SJSA1 (cell line): ENCODE measurements at places on chromosomes 5 and 9. TPM values are rescaled to one million over a fixed set of nuclear protein-coding genes. Genes with fewer than 3 reads are reported as not detected.

- no peaks in the 10 kb centered on the region for H3K27me3 ChIP-seq
- no peak for DNase-seq
- no peak overlapping the region for H3K4me3 ChIP-seq
- peaks cover 77% of the 10 kb centered on the region for H3K36me3 ChIP-seq
Observed at GRCh38 chr9:95017062-95017461, 290.6 kb downstream of the AOPEP start.

- H3K36me3 ChIP-seq = no peaks in the 10 kb centered on the region
- no peak for DNase-seq
- no peak overlapping the region for H3K4me3 ChIP-seq
- H3K27me3 ChIP-seq = no peaks in the 10 kb centered on the region
Observed at GRCh38 chr5:100430268-100431195, 104.6 kb upstream of the FAM174A start.

DNA sequence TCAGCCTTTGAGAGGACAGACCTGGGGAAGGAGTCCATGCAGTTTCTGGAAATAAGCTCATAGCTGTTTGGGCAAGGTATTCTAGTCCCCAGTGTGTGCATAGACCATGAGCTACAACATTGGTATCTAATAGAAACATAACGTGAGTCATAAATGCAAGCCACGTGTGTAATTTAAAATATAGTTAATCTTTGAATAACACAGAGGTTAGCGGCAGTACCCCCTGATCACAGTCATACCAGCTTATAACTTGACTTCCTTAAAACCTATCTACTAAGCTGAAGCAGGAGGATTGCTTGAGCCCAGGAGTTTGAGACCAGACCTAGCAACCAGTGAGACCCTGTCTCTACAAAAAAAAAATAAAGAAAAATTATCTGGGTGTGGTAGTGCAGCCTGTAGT lies 46.4 kb upstream of the CPEB4 start:
- no peaks in the 10 kb centered on the region for H3K36me3 ChIP-seq
- no peak overlapping the region for H3K4me3 ChIP-seq
- no peak overlapping the region for H3K27ac ChIP-seq
- H3K27me3 ChIP-seq = no peaks in the 10 kb centered on the region
- H3K4me1 ChIP-seq = no peaks in the 10 kb centered on the region

Gene SLC45A2
- total RNA-seq = not detected in 2 replicates

Gene TRPM6
- total RNA-seq = not detected in 2 replicates

Gene ACER2
- total RNA-seq = 0.75 and 0.82 TPM in 2 replicates

- no peaks in the 10 kb centered on the region for H3K36me3 ChIP-seq
- H3K4me3 ChIP-seq = no peak overlapping the region
- H3K4me1 ChIP-seq = no peaks in the 10 kb centered on the region
- DNase-seq = no peak
Observed at GRCh38 chr5:1736065-1736464, 63.6 kb downstream of the MRPL36 start.

DNA sequence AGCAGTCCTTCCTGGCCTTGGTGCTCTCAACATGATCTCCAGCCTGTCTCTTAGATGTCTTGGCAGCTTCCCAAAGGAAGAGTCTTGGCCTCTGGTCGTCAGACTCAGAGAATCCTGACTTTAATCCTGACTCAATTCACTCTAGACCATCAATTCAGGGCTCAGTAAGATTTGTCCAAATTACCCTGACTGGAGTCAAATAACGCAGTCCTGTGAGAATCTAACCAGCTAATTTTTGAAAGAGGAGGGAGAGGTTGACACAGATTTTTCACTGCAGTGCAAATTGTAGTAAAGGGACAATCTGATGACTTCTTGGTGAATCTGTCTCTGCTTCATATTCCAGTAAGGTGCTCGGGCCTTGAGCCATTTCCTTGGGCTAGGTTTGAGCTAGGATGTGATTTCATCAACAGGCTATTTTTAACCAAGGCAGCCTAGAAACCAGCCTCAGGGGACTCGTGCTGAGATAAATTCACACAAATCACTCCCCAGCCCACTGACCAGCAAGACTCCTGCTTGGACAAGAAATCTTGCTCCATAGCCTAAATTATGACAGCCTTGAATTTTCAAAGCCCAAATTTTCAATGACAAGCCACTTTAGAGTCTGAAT lies 257.4 kb downstream of the ENC1 start:
- H3K27ac ChIP-seq = no peak overlapping the region
- H3K36me3 ChIP-seq = no peaks in the 10 kb centered on the region
- H3K4me3 ChIP-seq = no peak overlapping the region
- no peaks in the 10 kb centered on the region for H3K27me3 ChIP-seq

- H3K4me3 ChIP-seq = no peak overlapping the region
- no peak for DNase-seq
- H3K27me3 ChIP-seq = no peaks in the 10 kb centered on the region
- no peak overlapping the region for H3K27ac ChIP-seq
- peaks cover 24% of the 10 kb centered on the region for H3K4me1 ChIP-seq
- H3K36me3 ChIP-seq = peaks cover 15% of the 10 kb centered on the region
Observed at GRCh38 chr5:73655521-73656160, 29.6 kb downstream of the ARHGEF28 start.

Gene APBA1
- total RNA-seq = 4.5 and 11.0 TPM in 2 replicates

GRCh38 chr5:87411973-87412629 lies 629 bp downstream of the CCNH start:
- no peaks in the 10 kb centered on the region for H3K27me3 ChIP-seq
- peak overlapping the region; percentile 81 for H3K27ac ChIP-seq
- peak; percentile 31 for DNase-seq
- H3K4me3 ChIP-seq = peak overlapping the region; percentile 61
- peaks cover 41% of the 10 kb centered on the region for H3K36me3 ChIP-seq

DNA sequence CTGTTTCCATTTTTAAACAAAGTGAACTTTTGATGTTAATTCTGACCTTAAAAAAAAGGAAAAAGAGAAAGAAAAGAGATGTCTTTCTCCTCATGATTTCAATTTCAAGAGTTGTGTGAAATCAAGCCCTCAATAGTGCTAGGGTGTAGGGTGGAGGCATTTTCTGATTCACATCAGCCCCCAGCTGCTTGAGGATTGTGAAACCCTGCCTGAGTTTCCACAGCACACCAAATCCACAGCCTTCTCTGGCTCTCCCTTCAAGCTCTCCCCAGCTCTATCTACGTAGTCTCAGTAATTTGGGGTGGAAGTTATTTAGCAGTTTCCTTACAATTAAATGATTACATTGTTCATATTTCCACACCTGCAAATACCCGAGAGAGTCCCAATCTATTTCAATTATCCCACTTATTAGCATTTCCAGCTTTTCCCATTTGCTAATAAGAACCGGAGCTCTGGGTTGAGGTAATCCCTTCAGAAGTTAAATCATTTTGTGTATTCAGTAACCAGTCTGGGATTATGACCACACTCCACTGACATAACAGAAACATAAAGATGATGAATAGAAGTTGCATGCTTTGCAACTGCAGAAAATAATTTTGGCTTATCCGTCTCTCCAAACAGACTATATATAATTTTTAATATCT lies 54.9 kb downstream of the MTX3 start:
- no peak overlapping the region for H3K27ac ChIP-seq
- no peaks in the 10 kb centered on the region for H3K4me1 ChIP-seq
- no peaks in the 10 kb centered on the region for H3K36me3 ChIP-seq
- no peaks in the 10 kb centered on the region for H3K27me3 ChIP-seq
- H3K4me3 ChIP-seq = no peak overlapping the region
- no peak for DNase-seq

Gene DOLK
- 26.6 and 31.6 TPM in 2 replicates for total RNA-seq

DNA sequence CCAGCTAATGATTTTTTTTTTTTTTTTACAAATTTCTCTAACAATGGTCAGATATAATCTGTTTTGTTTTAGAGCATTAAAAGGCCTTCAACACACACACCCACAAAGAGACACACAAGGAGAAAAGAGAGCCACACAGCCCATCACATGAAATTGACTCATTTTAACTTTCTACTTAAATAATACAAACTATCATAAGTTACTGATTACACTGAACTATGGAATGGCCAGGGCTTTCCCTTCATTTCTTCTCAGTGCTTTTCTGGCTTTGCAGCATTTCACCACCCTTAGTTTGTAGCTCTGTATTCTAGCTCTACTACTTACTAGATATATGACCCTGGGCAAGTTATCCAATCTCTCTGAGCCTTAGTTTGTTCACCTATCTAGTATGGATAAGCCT lies 13.2 kb downstream of the REEP5 start:
- no peak for DNase-seq
- no peaks in the 10 kb centered on the region for H3K27me3 ChIP-seq
- H3K4me3 ChIP-seq = no peak overlapping the region
- peaks cover 58% of the 10 kb centered on the region for H3K36me3 ChIP-seq
- H3K27ac ChIP-seq = no peak overlapping the region
- H3K4me1 ChIP-seq = peaks cover 13% of the 10 kb centered on the region

DNA sequence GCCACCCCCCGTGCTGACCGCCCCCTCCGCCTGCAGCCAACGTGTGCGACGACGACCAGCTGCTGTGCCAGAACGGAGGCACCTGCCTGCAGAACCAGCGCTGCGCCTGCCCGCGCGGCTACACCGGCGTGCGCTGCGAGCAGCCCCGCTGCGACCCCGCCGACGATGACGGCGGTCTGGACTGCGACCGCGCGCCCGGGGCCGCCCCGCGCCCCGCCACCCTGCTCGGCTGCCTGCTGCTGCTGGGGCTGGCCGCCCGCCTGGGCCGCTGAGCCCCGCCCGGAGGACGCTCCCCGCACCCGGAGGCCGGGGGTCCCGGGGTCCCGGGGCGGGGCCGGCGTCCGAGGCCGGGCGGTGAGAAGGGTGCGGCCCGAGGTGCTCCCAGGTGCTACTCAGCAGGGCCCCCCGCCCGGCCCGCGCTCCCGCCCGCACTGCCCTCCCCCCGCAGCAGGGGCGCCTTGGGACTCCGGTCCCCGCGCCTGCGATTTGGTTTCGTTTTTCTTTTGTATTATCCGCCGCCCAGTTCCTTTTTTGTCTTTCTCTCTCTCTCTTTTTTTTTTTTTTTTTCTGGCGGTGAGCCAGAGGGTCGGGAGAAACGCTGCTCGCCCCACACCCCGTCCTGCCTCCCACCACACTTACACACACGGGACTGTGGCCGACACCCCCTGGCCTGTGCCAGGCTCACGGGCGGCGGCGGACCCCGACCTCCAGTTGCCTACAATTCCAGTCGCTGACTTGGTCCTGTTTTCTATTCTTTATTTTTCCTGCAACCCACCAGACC lies 80.2 kb downstream of the NTNG2 start:
- peak overlapping the region; percentile 37 for H3K4me3 ChIP-seq
- peaks cover 60% of the 10 kb centered on the region for H3K27me3 ChIP-seq
- no peaks in the 10 kb centered on the region for H3K36me3 ChIP-seq
- no peak for DNase-seq

- H3K4me3 ChIP-seq = no peak overlapping the region
- no peaks in the 10 kb centered on the region for H3K27me3 ChIP-seq
- no peaks in the 10 kb centered on the region for H3K36me3 ChIP-seq
- no peak overlapping the region for H3K27ac ChIP-seq
- no peak for DNase-seq
- H3K4me1 ChIP-seq = no peaks in the 10 kb centered on the region
Observed at GRCh38 chr5:64513492-64513891, 7.7 kb downstream of the RGS7BP start.

Gene ACTL7A
- not detected in 2 replicates for total RNA-seq

- no peak overlapping the region for H3K4me3 ChIP-seq
- H3K36me3 ChIP-seq = peaks cover 100% of the 10 kb centered on the region
- H3K27me3 ChIP-seq = no peaks in the 10 kb centered on the region
Observed at GRCh38 chr5:6623228-6623627, 9.6 kb downstream of the NSUN2 start.

DNA sequence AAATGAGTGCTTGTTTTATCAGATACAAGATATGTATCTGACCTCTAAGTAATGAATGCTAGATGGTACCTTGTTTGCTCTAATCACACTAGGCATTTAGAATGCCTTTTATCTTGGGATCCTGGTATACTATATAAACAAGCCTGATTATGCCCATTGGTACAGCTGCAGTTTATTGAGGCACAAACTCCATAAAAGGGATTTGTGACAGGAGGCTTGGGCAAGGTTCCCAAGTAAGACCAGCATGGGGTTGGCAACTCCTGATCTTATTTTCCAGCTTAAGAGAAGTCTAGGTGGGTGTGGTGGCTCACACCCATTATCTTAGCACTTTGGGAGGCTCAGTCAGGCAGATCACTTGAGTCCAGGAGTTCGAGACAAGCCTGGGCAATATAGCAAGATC lies 93.9 kb upstream of the DMRT1 start:
- no peak overlapping the region for H3K4me3 ChIP-seq
- no peaks in the 10 kb centered on the region for H3K27me3 ChIP-seq
- peaks cover 18% of the 10 kb centered on the region for H3K4me1 ChIP-seq
- no peak overlapping the region for H3K27ac ChIP-seq
- no peak for DNase-seq

DNA sequence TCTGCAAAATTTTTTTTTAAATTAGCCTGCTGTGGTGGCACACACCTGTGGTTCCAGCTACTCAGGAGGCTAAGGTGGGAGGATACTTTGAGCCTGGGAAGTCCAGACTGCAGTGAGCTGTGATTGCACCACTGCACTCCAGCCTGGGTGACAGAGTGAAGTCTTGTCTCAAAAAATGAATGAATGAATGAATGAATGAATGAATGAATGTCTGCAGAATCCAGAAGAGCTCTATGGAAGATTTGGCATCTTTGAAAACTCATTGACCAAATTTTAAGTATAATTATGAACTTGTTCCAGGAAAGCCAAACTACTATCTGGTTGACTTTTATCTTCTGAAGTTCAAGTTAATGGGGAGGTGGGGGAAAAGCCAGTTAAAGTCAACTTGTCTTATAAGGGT lies 94.2 kb upstream of the ERBIN start:
- DNase-seq = no peak
- H3K36me3 ChIP-seq = no peaks in the 10 kb centered on the region
- no peaks in the 10 kb centered on the region for H3K27me3 ChIP-seq
- no peak overlapping the region for H3K4me3 ChIP-seq
- H3K27ac ChIP-seq = no peak overlapping the region
- peaks cover 34% of the 10 kb centered on the region for H3K4me1 ChIP-seq

- no peaks in the 10 kb centered on the region for H3K27me3 ChIP-seq
- DNase-seq = no peak
- H3K27ac ChIP-seq = no peak overlapping the region
- H3K4me1 ChIP-seq = no peaks in the 10 kb centered on the region
- H3K36me3 ChIP-seq = no peaks in the 10 kb centered on the region
- H3K4me3 ChIP-seq = no peak overlapping the region
Observed at GRCh38 chr9:10910779-10911178, 298.0 kb upstream of the PTPRD start.

DNA sequence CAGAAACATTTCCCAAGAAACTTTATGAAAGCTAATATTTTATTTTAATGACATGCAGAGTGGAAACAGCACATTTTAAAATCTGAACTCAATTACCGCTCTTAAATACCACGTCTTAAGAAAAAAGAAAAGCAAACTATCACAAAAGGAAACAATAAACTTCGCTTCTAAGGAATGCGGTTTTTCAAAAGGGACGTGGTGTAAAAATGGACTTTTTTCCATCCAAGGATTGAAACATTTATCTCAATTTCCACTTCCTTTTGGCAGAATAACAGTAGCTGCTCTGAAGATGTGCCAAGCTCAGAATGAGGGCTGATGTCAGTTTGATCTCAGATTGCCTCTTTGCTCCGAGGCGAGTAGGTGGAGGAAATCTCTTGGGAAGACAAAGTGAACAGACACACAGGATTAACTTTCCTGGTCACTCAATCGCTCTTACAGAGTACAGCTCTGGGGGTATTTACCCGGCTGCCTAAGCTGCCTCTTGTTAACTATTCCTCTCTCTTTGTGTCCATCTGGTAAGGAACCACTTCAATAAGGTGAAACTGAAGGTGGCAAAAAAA lies 158.5 kb downstream of the TRPM6 start:
- H3K36me3 ChIP-seq = no peaks in the 10 kb centered on the region
- no peak for DNase-seq
- no peaks in the 10 kb centered on the region; the same call in 1 of the 2 replicates for H3K27me3 ChIP-seq

Gene PCDHGA8
- 0.32 and 1.1 TPM in 2 replicates for total RNA-seq

- H3K4me1 ChIP-seq = no peaks in the 10 kb centered on the region
- DNase-seq = no peak
- H3K27me3 ChIP-seq = no peaks in the 10 kb centered on the region
- no peak overlapping the region for H3K4me3 ChIP-seq
- no peak overlapping the region for H3K27ac ChIP-seq
Observed at GRCh38 chr5:88090506-88090905, 178.1 kb downstream of the TMEM161B start.
